H1 (cell line): ENCODE measurements at places on chromosomes 3 and 15. TPM values are rescaled to one million over a fixed set of nuclear protein-coding genes. Genes with fewer than 3 reads are reported as not detected.

Gene CHRD
- 0.63 and 0.86 TPM in 2 replicates for total RNA-seq

Gene ERICH6
- total RNA-seq, result not detected in 2 replicates

Gene BCHE
- 1.7 and 1.9 TPM in 2 replicates for total RNA-seq

Gene WDR5B
- total RNA-seq, result 2.7 and 3.5 TPM in 2 replicates

Gene SCN5A
- total RNA-seq, result 11.4 and 16.5 TPM in 2 replicates

Gene SLC28A1
- not detected in 2 replicates for total RNA-seq

Gene ZKSCAN7
- total RNA-seq, result 8.5 and 8.9 TPM in 2 replicates

Gene CD96
- total RNA-seq, result not detected in 2 replicates

Gene PRSS50
- 0.47 and 0.73 TPM in 2 replicates for total RNA-seq

Gene LHFPL4
- total RNA-seq, result 16.9 and 20.9 TPM in 2 replicates

Gene NR1I2
- total RNA-seq, result 0.28 and 0.44 TPM in 2 replicates

Gene XCR1
- not detected in 2 replicates for total RNA-seq

Gene ADCY5
- 18.5 and 18.9 TPM in 2 replicates for total RNA-seq

Gene TUBGCP5
- 12.5 and 12.7 TPM in 2 replicates for total RNA-seq

Gene TASOR
- total RNA-seq, result 40.1 and 45.5 TPM in 2 replicates

Gene ZNF385D
- 10.8 and 11.2 TPM in 2 replicates for total RNA-seq

Gene SPINK8
- total RNA-seq, result not detected in 2 replicates

Gene GOLGA8N
- total RNA-seq, result 0.63 and 0.99 TPM in 2 replicates

Gene SNURF
- total RNA-seq, result 76.5 and 94.5 TPM in 2 replicates

Gene OR5H14
- not detected in 2 replicates for total RNA-seq

Gene PLA2G4E
- not detected in 2 replicates for total RNA-seq

Gene GUCA1C
- total RNA-seq, result not detected in 2 replicates

Gene PRR20G
- not detected in 2 replicates for total RNA-seq

Gene GOLGA6L26
- not detected in 2 replicates for total RNA-seq

Gene NANOGP8
- total RNA-seq, result 31.9 and 40.6 TPM in 2 replicates

Gene ATOSA
- total RNA-seq, result 7.9 and 8.6 TPM in 2 replicates

Gene SLC6A11
- 0.78 and 0.88 TPM in 2 replicates for total RNA-seq

Gene CACNA2D2
- total RNA-seq, result 14.0 and 14.1 TPM in 2 replicates

Gene PIK3CB
- 33.0 and 35.2 TPM in 2 replicates for total RNA-seq

Gene FAM240A
- 0.17 TPM in 1 of 2 replicates, not detected in the other for total RNA-seq

Gene SMCO1
- not detected in 2 replicates for total RNA-seq

Gene COL8A1
- 0.99 and 1.2 TPM in 2 replicates for total RNA-seq

Gene AP3B2
- 23.6 and 25.7 TPM in 2 replicates for total RNA-seq

Gene CHMP2B
- total RNA-seq, result 49.3 and 56.5 TPM in 2 replicates

Gene SLC51B
- not detected in 2 replicates for total RNA-seq

Gene DCP1A
- total RNA-seq, result 15.1 and 15.9 TPM in 2 replicates

Gene PTPN23
- total RNA-seq, result 44.1 and 46.7 TPM in 2 replicates

Gene DNAH12
- not detected in 2 replicates for total RNA-seq

Gene SPINT1
- 117 TPM in 2 replicates for total RNA-seq

Gene TGM4
- total RNA-seq, result not detected in 2 replicates

Gene MESP2
- 0.35 and 0.38 TPM in 2 replicates for total RNA-seq

Gene C3orf85
- total RNA-seq, result not detected in 2 replicates

Gene GOLGA6L7
- not detected in 2 replicates for total RNA-seq

Gene TRIM42
- not detected in 2 replicates for total RNA-seq

Gene NFKBIZ
- 24.5 TPM in 2 replicates for total RNA-seq

Gene NPHP3
- 10.0 and 14.8 TPM in 2 replicates for total RNA-seq

Gene TEX55
- total RNA-seq, result not detected in 2 replicates

Gene PIGBOS1
- total RNA-seq, result 7.8 and 9.0 TPM in 2 replicates
